ENCODE measurements at places on chromosomes 11 and 22.

- no peak for DNase-seq
Measured at GRCh38 chr11:76835928-76836612, 24.6 kb upstream of the ACER3 start.

DNA sequence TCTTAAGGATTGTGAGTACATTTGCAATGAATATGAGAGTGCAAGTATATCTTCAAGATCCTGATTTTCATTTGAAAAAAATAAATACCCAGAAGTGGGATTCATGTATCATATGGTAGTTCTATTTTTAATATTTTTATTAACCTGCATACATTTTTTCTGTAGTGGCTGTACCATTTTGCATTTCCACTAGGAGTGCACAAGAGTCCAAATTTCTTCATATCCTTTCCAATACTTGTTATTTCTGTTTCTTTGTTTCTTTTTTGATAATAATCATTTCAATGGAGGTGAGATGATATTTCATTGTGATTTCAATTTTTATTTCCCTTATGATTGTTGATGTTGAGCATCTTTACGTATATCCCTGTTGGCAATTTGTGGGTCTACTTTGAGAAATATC is 759.8 kb upstream of the CNTN5 start:
- DNase-seq: no peak

DNA sequence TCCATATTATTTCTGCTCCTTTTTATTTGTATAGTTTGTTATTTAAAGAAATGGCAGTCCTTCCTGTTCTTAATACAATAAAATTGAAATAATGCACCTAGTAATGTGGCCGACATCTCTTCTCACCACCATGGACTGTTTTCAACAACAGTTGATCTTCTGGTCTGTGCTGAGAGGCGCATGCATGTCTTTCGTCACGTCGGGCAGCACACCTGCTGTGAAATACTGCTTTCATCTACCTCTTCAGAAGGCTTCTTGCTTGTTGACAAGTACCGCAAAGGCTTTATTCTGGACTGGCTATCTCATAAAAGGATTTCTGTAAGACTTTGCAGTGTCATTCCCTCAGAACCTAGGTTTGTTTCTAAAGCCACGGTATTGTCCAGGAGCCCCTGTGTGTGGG is 13.9 kb upstream of the MYO18B start:
- DNase-seq: no peak

DNA sequence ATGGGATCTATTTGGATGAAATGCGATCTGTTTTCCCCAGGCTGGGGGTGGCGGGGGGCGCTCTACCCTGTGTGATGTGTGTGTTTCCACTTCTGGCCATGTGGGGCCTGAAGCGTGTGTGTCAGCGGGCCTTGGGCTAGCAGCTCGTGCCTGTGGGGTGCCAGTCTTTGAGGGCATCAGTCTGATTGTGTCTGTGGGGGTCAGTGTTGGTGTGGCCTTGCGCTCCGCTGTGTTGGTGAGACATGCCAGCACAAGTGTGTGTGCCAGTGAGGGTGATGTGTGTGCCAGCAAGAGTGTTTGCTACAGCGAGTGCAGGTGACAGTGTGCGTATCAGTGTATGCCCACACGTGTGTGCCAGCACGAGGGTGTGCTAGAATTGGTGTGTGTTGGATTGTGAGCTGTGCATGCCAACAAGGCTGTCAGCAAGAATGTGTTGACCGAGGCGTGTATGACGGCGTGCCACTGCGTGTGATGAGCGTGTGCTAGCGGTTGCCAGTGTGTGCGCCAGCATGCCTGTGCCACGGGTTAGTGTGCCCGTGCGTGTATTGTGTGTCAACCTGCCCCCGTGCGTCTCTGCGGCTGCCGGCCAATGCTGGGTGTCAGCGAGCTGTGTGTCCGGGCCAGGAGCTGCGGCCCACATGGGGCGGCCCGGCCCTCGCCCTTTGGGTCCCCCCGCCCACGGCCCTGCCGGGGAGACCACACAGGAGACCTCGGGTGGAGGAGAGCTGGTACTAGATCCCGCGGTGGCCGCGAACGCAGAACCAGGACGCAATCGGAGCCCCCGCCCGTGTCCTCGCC is 519 bp downstream of the ARRB1 start:
- DNase-seq: no peak
